ENCODE measurements at places on chromosomes 1 and 21.
A peak's percentile ranks its signal among the peaks of the same experiment; 100 is the strongest.

DNA sequence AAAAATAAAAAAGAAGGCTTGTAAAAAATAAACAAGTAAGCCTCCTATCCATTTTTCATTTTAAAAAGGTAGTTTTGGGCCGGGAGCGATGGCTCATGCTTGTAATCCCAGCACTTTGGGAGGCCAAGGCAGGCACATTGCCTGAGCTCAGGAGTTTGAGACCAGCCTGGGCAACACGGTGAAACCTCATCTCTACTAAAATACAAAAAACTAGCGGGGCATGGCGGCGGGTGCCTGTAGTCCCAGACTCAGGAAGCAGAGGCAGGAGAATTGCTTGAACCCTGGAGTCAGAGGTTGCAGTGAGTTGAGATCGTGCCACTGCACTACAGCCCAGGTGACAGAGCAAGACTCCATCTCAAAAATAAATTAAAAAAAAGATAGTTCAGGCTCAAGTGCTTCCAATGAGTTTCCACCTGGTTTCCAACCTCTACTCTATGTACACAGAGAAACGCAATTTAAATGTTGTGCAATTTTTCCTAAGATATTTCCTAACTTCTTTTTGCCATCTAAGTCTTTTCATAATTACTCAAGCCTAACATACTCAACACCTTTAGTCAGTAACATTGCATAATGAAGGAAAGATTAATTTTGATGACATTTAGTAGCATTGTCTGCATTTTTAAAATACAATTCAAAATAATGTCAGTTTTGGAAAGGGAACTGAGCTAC lies 106.3 kb downstream of the KCNT2 start:
- no peak for DNase-seq

DNA sequence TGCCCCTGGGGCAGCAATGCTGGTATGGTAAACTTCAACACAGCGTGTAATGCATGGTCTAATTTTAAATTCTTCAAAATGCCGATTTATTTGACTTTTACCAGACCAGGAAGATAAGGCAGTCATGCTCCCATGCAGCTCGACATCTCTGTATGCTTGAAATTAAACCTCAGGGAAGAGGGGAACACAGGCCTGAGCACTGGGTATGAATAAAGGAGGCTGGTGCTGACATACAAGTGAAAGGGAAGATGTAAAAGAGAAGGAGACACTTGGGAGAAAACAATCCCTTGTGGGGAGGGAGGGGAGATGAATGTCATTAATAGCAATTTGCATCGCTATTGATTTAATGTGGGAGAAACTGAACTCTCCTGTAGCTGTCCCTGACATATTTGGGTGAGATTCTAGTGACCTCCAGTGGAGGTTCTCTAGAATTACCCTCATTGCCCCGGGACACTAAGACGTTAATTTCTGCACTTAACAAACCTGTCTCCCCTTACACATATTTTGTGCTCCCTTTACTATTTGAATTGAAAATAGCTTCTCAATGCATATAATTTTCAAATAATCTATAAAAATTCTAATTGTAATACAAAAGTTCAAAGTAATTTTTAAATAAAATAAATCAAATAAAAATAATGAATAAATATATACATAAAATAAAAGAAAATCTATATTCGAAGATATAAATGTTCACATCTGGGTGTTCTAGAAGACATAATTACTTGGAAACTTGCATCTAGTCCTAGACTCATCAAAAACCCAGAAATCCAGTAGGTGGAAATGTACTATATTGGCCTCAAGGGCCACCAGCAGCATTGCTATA lies 283.1 kb downstream of the LMX1A start:
- no peak for DNase-seq

- DNase-seq = no peak
These were observed 714 bp downstream of the DFFA start for GRCh38 chr1:10471411-10472219.

DNA sequence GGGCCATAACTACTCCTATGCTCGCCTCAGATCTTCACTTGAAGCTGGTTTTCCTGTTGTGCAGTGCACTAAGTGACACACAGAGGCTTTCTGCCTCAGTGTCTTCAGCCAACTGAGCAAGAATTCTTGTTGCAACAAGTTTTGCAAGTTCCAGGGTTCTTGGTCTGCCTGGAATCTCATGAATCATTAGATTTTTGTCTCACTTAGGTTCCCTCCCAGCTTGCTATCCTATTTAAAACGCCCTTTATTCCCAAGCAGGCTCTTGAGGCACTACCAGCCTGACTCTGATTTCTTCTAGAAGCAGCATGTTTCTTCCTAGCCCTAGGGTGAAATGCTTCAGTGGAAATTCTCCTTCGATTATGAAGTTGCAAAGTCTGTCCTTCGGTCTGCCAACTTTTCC lies 158.8 kb downstream of the C1orf21 start:
- DNase-seq = no peak

GRCh38 chr1:236033336-236033735 lies 31.6 kb downstream of the NID1 start:
- DNase-seq = no peak

DNA sequence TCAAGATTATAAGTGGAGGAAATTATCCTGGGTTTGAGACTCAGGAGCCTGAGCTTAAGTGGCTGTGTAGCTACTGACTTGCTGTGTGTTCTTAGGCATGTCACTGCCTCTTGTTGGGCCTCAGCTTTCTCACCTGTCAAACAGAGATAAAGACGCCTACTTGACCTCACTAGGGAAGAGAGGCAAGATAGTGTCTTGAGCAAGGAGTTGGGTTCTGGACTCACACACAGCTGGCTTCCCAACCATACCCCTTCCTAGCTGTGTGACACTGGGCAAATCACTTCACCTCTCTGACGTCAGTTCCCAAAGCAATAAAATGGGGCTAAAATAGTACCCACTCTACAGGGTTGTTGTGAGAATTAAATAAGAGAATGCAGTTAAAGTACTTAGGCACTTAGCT lies 11.6 kb upstream of the EPB41 start:
- DNase-seq = no peak

DNA sequence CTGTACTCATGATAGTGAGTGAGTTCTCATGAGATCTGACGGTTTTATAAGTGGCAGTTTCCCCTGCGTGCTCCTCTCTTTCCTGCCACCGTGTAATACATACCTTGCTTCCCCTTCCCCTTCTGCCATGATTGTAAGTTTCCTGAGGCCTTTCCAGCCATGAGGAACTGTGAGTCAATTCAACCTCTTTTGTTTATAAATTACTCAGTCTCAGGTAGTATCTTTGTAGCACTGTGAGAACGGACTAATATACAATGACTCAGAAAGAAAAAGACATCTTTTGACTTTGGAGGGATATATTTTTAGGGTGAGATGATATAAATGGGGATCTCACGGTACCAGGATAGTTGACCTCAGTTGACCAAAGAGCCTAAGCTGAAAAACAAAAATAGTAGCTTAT lies 74.7 kb upstream of the BACH1 start:
- DNase-seq = no peak

- DNase-seq = no peak
These were observed 106.5 kb downstream of the HLCS start for GRCh38 chr21:36859744-36860501.

- DNase-seq = no peak
These were observed at the start of gene WNT4 for GRCh38 chr1:22143065-22144033. TSS of gene WNT4 (minus strand) at chr1:22143097. CDS start at chr1:22142922, 175 bp downstream.

DNA sequence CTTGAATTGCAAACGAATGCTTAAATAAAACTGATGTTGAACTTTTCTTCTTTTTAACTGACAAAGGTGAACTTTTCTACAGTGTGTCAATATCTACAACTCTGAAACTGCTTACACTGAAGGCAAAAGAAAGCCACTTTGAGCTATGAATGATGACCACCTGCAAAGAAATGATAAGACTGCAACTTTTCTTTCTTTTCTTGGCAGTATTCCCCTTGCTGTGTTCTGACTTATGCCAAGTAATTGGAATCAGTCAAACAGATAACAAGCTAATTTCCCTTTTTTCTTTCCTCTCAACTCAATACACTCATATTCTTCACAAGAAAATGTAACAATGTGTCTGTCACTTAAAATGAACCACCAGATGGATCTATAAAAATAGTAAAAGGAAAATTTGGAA lies 588.1 kb upstream of the BRINP3 start:
- DNase-seq = no peak

DNA sequence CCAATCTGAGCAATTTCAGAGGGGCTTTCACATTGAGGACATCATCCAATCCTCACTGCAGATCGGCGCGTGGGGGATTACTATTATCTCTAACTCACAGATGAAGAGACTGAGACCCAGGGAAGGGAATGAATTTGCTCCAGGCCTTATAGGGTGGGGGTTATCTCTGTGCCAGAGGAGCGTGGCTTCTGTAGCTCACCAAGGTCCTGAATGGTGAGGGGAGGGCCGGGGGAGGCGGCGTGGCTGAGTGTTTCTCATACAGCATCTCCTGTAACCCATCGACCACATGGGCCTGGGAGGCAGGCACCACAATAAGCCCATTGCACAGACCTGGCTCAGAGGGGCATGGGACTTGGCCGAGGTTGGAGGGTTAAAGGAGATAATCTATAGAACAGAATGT lies 143.0 kb upstream of the KLHDC7A start:
- no peak for DNase-seq

DNA sequence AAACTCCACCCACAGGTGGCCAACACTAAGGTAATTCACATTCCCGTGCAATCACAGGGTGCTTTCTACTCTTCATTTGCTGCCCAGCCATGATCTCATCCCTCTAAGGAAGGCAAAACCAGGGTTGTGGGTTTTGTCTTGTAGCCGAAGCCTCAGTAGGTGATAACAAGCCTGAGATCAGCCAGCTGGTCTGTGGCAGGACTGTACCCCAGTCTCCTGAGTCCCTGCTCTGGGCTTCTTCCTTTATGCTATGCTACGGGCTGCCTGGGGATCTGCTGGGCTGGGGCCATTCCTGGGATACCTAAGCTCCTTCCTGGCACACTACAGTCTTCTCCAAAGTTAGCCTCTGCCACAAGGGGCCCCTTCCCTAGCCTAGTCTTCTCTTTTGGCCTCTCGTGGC lies 9.8 kb downstream of the PPFIA4 start:
- no peak for DNase-seq

GRCh38 chr1:245822996-245823395 lies 668.2 kb downstream of the KIF26B start:
- no peak for DNase-seq

- no peak for DNase-seq
These were observed 878 bp downstream of the OR11L1 start for GRCh38 chr1:247840818-247841217.

- peak; percentile 10 for DNase-seq
These were observed 52.1 kb upstream of the LGALS8 start for GRCh38 chr1:236471653-236472052.

DNA sequence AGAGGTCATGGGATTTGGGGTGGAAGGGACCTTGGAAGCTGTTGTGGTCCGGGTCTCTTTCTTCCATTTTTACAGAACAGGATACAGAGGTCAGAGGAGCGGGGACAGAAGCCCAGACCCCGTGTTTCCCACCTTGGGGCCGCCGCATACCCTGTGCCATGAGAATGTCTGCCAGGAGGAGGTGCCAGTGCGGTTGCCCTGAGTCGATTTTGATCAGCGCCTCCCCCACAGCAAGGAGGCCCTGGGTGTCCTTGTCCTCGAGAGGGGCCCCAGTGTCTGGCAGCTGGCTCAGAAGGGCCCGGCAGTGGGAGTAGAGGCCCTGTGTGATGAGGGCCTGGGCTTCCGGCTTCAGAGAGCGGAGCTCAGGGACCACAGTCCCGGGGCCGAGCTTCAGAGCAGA lies 12.3 kb upstream of the MMEL1 start:
- peak; percentile 58 for DNase-seq

DNA sequence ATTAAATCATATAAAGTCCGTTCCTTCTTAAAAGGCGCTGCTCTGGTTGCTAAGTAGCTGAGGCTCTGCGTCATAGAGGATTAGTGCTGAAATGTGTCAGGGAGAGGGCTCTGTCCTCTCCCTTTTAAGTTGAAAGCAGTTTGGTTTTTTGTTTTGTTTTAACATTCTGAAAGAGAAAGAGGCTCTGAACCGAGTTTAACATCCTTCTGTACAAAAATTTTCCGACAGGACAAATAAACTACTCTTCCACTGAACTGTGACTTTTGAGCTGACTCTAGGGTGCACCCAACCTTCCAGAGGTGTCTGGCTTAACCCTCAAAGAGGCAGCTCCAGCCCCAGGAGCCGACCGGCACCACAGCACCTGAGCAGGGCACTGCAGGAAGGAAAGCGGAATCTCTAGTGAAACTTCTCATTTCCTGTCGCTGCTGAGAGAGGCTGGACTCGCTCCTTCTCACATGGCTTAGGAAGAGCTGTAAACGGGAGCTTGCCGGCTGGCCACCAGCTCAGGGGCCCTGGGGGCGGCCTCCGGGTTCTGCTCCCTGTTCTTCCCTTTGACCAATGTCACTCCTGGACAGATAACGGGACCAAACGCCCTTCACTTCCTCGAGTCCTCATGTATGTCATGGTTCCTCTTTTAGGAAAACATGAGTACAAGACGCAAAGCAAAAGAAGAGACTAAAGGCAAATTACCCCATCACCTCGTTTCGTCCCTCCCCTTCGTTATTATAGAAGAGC lies 1.2 kb downstream of the VAV3 start:
- DNase-seq = peak; percentile 74

- no peak for DNase-seq
These were observed 39.4 kb downstream of the TRAPPC10 start for GRCh38 chr21:44051462-44051941.

GRCh38 chr1:100580446-100580845 lies 42.5 kb downstream of the GPR88 start:
- no peak for DNase-seq

- DNase-seq = no peak
These were observed 12.3 kb upstream of the CTNNBIP1 start for GRCh38 chr1:9922342-9922741.

- no peak for DNase-seq
These were observed 43.2 kb downstream of the ALG14 start for GRCh38 chr1:95029532-95029931.

- DNase-seq = no peak
These were observed 201.3 kb downstream of the SLC45A1 start for GRCh38 chr1:8519167-8519566.

- no peak for DNase-seq
These were observed 158.1 kb upstream of the COA6 start for GRCh38 chr1:234214911-234215892.

- peak; percentile 75 for DNase-seq
These were observed 9.2 kb upstream of the EVA1C start for GRCh38 chr21:32403201-32403777.

DNA sequence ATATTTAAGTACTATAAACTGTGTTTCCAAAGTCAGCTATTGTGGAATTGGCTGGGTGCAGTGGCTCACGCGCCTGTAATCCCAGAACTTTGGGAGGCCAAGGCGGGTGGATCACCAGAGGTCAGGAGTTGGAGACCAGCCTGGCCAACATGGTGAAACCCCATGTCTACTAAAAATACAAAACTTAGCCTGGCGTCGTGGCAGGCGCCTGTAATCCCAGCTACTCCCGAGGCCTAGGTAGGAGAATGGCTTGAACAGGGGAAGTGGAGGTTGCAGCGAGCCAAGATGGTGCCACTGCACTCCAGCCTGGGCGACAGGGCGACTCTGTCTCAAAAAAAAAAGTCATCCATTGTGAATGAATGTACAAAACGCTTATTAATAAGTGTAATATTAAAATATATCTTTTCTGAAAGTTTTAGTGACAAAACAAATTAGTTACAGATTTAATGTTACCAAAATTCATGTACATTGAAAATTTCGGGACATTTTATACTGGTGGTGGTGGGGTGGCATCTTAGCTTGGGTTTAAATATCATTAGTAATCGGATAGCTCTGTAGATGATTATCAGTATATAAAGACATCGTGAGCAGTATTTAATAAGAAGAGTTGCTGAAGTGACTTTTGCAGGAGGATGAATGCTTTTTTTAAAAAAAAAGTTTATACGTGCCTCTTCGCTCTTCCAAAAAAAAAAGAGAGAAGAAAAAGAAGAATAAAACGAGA lies 503 bp upstream of the SRSF11 start:
- no peak for DNase-seq

GRCh38 chr1:3661631-3662030 lies 9.3 kb downstream of the TP73 start:
- DNase-seq = no peak

Data from activated effector memory CD4-positive, alpha-beta T cell treated with anti-CD3 and anti-CD28 coated beads, Interleukin-2, amount 50 U/mL, for 16 hours (primary cell).